Activated CD8-positive, alpha-beta T cell treated with anti-CD3 and anti-CD28 coated beads, Interleukin-2, amount 10 ng/mL, durations not matched to agents 7 days and 5 days (primary cell): ENCODE measurements at places on chromosomes 7 and 10. TPM values are rescaled to one million over a fixed set of nuclear protein-coding genes. Genes with fewer than 3 reads are reported as not detected.

Gene HABP2
- total RNA-seq = not detected

GRCh38 chr7:55504093-55504859 is 68.0 kb downstream of the VOPP1 start:
- no peak for DNase-seq
- no peak overlapping the region for H3K27ac ChIP-seq
- H3K36me3 ChIP-seq = peaks cover 8% of the 10 kb centered on the region
- H3K4me3 ChIP-seq = no peak overlapping the region

DNA sequence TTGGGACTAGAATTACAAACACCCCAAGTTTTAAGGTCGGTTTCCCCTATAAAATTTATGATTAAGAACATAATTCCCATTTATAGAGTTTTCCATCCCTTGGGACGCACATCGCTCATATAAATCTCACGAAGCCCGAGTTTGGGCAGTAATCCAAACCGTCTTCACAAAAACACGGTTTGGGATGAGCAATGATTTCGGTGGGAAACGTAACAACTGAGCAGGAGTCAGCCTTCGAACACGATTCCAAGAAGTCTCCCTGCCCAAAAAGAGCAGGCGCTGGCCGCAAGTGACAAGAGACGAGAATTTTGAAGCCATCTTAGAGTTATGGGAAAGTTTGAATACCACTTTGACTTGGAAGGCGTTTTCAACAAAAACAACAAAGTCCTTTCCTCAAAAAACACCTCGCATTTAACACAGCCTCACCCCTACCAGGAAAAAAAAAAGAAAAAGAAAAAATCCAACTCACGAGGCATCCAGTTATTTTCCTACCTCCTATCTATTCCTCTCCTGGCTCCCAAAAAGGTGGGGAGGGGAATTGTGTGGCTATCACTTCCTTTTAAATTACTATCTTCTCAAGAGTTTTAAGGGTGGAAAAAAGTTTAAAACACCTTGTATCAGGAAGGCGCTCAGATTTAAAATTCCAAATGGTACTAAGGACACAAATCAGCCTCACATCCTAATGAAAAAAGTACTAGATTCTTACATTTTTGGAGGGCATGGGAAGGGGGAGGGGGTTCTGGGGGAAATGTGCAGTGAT is 1.6 kb downstream of the SEPHS1 start:
- H3K4me3 ChIP-seq = peak overlapping the region; percentile 81
- DNase-seq = no peak
- peaks cover 32% of the 10 kb centered on the region for H3K36me3 ChIP-seq
- H3K4me1 ChIP-seq = peaks cover 47% of the 10 kb centered on the region

Gene CAMK2B
- total RNA-seq = not detected

Gene CTAGE8
- total RNA-seq = 2.2 TPM

DNA sequence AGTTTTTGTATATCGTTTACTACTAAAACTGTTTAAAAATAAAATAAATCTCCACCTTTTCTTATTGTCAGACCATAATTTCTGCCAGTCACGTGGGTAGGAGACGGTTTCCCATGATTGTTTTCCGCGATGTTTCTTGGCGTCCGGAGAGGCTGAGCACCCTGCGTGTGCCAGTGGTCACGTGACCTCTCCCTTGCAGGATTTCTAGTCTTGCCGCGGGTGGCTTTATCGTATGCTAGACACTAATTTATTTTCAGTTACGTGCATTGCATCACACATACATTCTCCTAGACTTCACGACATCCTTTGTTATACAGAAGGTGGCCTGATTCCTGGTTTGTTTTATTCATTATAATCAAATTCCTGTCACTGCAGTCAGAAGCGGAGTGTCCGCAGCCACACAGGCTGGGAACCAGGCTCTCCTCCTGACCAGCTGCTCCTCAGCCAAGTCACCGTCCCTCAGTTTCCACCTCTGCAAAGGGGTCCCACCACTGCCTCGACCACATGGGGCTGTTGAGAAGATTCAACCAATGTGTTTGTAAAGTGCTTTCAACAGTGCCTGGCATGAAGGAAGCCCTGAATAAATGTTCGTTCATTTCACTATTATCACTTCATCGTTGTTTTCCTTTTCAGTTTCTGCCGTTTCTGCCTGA is 203.2 kb upstream of the PPP2R2D start:
- H3K36me3 ChIP-seq = no peaks in the 10 kb centered on the region
- no peaks in the 10 kb centered on the region for H3K4me1 ChIP-seq
- no peak overlapping the region for H3K27ac ChIP-seq
- H3K27me3 ChIP-seq = no peaks in the 10 kb centered on the region
- H3K4me3 ChIP-seq = no peak overlapping the region

Gene ABCC2
- total RNA-seq = 0.76 TPM

- no peaks in the 10 kb centered on the region for H3K4me1 ChIP-seq
- H3K27me3 ChIP-seq = peaks cover 9% of the 10 kb centered on the region
- no peak overlapping the region for H3K4me3 ChIP-seq
- no peaks in the 10 kb centered on the region for H3K36me3 ChIP-seq
Measured at GRCh38 chr7:95295397-95295796, 28.9 kb downstream of the PON1 start.

Gene POU6F2
- total RNA-seq = not detected
